PC-9 (cell line): ENCODE measurements at places on chromosomes 1 and 21.

DNA sequence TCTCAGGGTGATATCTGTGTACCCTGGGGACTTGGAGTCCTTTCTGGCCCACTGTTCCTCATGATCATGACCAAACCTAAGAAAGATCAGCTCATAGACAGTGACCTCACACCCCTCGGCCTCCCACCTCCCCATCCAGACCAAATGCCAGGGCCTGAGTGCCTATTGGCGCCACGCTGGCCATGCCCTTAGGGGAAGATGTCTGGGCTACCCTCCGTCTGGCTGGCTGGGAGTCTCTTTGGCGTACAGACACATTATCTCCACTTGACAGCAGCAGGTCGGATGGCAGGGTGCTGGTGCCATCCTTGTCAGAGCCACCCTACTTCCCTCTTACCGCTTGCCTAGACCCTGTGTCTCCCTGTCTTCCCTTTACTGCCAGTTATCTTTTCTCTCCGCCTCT is 8.4 kb downstream of the RORC start:
- no peak for DNase-seq

DNA sequence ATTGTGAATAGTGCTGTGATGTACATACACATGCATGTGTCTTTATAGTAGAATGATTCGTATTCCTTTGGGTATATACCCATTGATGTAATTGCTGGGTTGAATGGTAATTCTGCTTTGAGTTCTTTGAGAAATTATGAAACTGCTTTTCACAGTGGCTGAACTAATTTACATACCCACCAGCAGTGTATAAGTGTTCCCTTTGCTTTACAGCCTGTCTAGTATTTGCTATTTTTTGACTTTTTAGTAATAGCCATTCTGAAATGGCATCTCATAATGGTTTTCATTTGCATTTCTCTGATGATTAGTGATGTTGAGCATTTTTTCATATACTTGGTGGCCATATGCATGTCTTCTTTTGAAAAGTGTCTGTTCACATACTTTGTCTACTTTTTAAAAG is 54.5 kb upstream of the FAM78B start:
- DNase-seq, result no peak

GRCh38 chr1:4549930-4550329 is 104.5 kb upstream of the AJAP1 start:
- DNase-seq, result no peak

GRCh38 chr1:230084408-230085177 is 17.6 kb downstream of the GALNT2 start:
- DNase-seq, result peak; percentile 95

- DNase-seq, result no peak
These were observed 9.6 kb upstream of the RGS1 start for GRCh38 chr1:192565946-192566345.

- DNase-seq, result no peak
These were observed 21.9 kb downstream of the FAM3B start for GRCh38 chr21:41338455-41338854.

DNA sequence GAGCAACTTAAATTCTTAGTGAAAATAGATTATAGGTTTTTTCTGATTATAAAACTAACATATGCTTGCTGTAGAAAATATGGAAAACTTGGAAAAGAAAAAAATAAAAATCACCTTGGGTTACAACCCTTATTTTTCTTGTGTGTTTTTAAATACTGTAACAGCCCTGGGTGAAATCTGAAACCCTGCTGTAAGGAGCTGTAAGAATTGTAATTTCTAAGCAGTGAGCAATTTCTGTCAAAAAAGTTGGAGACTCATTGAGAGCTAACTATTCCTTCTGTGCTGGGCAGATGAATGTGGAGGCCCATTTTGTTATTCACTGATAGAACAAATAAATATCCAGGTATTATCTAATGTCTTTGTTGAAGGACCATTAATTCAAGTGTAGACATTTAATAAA is 42.6 kb downstream of the ADCY10 start:
- DNase-seq, result no peak
